ENCODE measurements at places on chromosomes 11 and 22.

DNA sequence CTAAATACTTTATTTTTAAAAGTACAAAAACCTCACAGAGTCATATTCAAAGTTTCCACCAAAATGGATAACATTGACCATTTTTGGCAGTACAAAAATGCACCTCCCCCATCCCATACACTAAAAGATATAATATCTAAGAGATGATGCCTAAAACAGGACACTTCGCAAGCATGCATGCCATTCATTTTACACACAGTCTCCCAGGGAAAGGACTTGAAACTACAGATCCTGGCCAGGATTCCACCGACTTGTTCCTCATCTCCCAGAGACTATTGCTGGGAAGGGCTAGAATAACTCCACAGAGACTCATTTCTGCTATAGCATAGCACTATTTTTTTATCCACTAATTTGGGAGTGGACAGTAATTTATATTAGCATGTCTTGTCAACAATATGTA, 81.7 kb downstream of the MTNR1B start:
- H3K36me3 ChIP-seq, result no peaks in the 10 kb centered on the region
- no peak overlapping the region for H3K4me3 ChIP-seq
- no peak for DNase-seq
- H3K4me1 ChIP-seq, result no peaks in the 10 kb centered on the region
- H3K27ac ChIP-seq, result no peak overlapping the region

DNA sequence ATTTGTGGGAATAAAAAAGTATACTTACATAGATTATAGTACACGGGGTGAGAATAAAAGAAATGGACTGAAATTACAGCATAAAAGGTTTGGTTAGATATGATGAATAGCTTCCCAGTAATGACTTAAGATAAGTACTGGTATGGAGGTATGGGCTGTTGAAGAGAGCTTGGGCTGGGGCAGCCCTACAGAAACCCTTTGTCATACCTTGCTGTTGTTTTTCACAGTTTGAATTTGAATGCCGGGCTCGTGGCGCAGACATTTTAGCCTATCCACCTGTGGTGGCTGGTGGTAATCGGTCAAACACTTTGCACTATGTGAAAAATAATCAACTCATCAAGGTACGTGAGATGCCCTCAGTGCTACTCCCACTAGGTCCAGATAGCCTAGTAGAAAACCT, 42.3 kb upstream of the RBX1 start:
- DNase-seq, result no peak
- no peak overlapping the region for H3K27ac ChIP-seq
- H3K4me1 ChIP-seq, result no peaks in the 10 kb centered on the region
- H3K36me3 ChIP-seq, result peaks cover 15% of the 10 kb centered on the region
- no peak overlapping the region for H3K4me3 ChIP-seq

DNA sequence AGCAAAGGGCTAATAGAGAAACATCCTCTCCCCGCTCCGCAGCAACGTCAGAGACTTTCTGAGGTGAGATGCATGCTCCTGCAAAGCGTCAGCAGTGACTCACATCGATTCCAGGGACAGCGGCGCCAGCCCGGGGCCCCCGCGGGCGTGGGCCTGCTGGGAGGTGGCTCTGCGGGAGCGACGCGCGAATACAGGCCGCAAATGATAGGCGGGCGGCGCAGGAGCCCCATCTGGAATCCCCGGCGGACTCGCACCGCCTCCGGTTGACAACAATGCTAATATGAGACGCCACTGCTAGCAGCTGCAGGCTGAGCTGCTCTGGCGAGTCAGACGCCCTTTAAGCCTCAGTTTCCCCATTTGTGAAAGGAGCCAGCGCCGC, 557 bp downstream of the RANGAP1 start:
- peak; percentile 69 for DNase-seq
- no peaks in the 10 kb centered on the region for H3K27me3 ChIP-seq
- H3K4me3 ChIP-seq, result peak overlapping the region; percentile 97
- peaks cover 48% of the 10 kb centered on the region for H3K36me3 ChIP-seq

DNA sequence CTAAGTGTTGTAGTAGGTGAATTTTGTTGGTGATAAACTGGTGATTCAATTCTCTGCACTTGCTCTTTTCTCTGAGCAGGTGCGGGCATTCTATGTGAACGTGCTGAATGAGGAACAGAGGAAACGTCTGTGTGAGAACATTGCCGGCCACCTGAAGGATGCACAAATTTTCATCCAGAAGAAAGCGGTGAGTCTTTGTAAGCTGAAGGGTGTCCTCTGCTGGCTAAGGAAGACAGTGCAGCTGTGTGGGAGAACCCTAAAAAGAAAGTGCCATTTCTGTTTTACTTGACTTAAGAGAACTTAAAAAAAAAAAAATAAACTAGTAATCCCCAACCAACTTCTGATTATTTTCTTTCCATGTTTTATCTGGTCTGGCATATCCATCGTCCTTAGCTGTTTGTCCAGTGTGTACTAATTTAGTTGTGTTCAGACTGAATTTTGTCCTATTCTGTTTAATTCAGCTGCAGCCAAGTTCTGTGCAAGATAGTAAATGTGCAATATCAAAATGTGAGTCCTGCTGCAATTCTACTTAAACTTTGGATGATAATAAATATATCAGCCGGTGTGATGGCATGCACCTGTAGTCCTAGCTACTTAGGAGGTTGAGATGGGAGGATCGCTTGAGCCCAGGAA, 29.6 kb downstream of the CAT start:
- no peak overlapping the region for H3K4me3 ChIP-seq
- peaks cover 70% of the 10 kb centered on the region for H3K36me3 ChIP-seq
- no peak overlapping the region for H3K27ac ChIP-seq
- no peaks in the 10 kb centered on the region for H3K4me1 ChIP-seq
- H3K27me3 ChIP-seq, result no peaks in the 10 kb centered on the region

GRCh38 chr11:46216019-46216764, 61.3 kb upstream of the CREB3L1 start:
- H3K27ac ChIP-seq, result no peak overlapping the region
- no peaks in the 10 kb centered on the region for H3K36me3 ChIP-seq
- H3K4me3 ChIP-seq, result no peak overlapping the region
- H3K4me1 ChIP-seq, result no peaks in the 10 kb centered on the region
- no peak for DNase-seq

GRCh38 chr22:49659281-49659923, 168.3 kb downstream of the BRD1 start:
- peaks cover 11% of the 10 kb centered on the region for H3K4me1 ChIP-seq
- H3K27ac ChIP-seq, result no peak overlapping the region
- no peaks in the 10 kb centered on the region for H3K36me3 ChIP-seq
- no peak for DNase-seq

DNA sequence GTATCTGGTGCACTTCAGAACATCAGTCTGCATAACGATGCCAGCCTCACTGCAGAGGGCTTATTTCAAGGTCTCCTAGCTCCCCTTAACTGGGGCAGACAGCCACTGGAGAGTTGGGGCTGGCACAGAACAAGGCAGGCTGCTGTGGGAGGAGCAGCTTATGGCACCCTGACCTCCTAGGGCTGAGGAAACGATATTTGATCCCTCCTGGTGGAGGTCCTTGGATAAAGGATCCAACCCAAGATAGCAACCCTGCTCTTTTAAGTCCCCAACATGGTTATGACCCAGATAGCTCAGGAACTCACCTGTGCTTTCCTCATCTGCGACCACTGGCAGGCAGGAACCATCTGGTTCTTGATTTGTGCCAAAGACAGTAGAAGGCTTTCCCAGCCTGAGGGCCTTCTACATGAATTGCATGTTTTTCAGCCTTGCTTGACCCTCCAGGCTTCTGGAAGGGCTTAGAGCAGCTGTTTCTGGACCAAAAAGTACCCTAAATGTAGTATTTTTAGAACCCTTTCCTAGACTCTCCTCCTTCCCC, 2.8 kb downstream of the TMEM109 start:
- H3K36me3 ChIP-seq, result peaks cover 43% of the 10 kb centered on the region
- no peak overlapping the region for H3K27ac ChIP-seq
- DNase-seq, result no peak
- no peaks in the 10 kb centered on the region for H3K27me3 ChIP-seq
- no peak overlapping the region for H3K4me3 ChIP-seq

DNA sequence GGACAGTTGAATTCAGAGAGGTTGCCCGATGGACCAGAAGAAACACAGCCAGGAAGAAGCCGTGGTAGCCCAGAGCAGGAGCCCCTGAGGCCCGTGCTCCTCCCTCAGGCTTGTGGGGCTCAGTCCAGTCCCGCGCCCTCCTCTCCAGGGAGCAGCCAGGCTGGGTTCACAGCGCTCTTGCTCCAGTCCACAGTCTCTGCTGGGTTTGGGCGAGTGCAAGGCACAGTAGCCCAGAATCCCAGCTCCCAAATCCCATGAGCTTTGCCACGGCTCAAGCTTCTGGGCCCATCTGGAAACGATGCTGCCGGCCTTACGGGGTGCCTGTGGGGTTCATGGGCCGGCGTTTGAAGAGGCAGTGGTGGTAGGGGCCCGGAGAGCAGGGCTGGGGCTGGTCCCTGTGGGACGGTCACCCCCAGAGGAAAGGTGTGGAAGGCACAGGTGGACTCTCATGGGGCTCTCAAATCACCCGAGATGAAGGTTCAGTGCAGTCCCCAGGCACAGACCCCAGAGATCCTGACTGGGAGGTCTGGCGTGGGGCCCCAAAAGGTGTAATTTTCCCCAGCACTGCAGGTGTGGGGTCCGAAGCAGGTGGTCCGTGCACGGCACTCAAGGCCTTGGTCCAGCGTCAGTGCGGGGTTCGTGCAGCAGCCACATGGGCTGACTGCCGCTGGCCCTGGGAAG, 30.6 kb upstream of the ATXN10 start:
- peaks cover 26% of the 10 kb centered on the region for H3K4me1 ChIP-seq
- peaks cover 17% of the 10 kb centered on the region for H3K27me3 ChIP-seq
- DNase-seq, result no peak
- H3K36me3 ChIP-seq, result no peaks in the 10 kb centered on the region
- no peak overlapping the region for H3K27ac ChIP-seq
- H3K4me3 ChIP-seq, result no peak overlapping the region

DNA sequence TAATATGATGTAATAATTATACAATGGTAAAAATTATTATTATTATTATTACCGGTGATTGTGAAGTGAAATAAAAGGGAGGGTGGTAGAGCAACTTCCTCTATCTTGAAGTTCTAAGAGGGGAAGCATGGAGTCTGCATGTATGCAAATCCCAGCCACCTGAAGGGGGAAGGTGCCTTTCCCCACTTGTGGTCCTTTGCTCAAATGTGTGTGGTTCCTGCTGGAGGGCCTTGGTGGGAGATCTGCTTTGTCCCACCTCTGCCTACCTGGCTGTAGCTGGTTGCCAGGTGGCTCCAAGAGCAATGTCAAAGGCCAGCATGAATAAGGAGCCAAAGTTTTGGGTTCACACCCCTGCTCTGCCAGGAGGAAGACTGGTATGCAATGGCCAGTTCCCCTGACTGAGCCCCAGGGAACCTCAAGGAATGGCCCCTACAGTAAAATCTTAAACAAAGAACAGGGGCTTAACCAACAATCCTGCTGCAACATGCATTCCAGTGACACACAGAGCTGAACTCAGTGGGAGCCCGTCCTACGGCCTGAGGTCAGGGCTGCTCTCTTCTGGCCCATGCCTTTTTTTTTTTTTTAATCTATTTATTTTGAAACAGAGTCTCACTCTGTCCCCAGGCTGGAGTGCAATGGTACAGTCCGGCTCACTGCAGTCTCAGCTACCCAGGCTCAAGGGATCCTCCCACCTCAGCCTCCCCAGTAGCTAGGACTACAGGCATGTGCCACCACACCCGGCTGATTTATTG, 8.5 kb downstream of the TMEM132A start:
- H3K27ac ChIP-seq, result no peak overlapping the region
- H3K4me1 ChIP-seq, result no peaks in the 10 kb centered on the region
- no peak for DNase-seq
- no peaks in the 10 kb centered on the region for H3K36me3 ChIP-seq

DNA sequence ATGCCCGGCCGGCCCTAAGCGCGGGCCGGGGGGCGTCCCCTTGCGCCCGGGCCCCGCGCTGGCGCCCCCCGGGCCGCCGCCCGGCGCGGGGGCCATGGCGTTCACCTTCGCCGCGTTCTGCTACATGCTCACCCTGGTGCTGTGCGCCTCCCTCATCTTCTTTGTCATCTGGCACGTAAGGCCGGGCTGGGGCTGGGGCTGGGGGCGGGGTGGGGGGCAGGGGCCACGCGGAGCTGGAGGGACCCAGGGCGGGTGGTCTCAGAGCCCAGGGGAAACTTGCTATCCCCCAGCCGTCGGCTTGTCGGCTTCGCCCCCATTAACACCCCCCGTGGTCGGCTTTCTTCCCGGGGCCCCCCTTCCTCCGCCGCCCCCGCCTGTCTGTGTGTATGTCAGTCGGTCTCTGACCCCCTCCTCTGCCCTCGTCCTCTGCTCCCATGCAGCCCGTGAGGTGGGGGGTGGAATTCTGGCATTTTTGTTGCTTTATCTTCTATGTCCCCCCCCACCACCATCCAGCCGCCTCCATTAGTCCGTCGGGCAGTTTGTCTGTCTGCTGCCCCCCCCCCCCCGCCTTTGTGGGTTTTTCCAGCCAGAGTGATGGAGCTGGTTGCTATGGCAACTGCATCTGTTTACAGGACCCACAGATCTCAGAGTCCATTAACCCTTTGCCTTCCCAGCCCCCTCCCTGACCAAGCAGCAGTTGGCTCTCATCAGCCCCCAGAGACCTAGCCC, 552 bp downstream of the CNIH2 start:
- no peaks in the 10 kb centered on the region for H3K27me3 ChIP-seq
- no peak for DNase-seq
- H3K27ac ChIP-seq, result no peak overlapping the region
- peaks cover 28% of the 10 kb centered on the region for H3K36me3 ChIP-seq

GRCh38 chr11:9143721-9144120, 52.3 kb upstream of the SCUBE2 start:
- no peaks in the 10 kb centered on the region for H3K27me3 ChIP-seq
- no peak overlapping the region for H3K4me3 ChIP-seq
- DNase-seq, result no peak
- no peaks in the 10 kb centered on the region for H3K36me3 ChIP-seq
- no peak overlapping the region for H3K27ac ChIP-seq

- H3K27ac ChIP-seq, result no peak overlapping the region
- no peaks in the 10 kb centered on the region for H3K27me3 ChIP-seq
- peaks cover 76% of the 10 kb centered on the region for H3K36me3 ChIP-seq
These were observed 7.9 kb downstream of the C2CD3 start for GRCh38 chr11:74162681-74163467.

- no peaks in the 10 kb centered on the region for H3K4me1 ChIP-seq
- H3K4me3 ChIP-seq, result no peak overlapping the region
- H3K27me3 ChIP-seq, result no peaks in the 10 kb centered on the region
- no peak overlapping the region for H3K27ac ChIP-seq
- no peaks in the 10 kb centered on the region for H3K36me3 ChIP-seq
These were observed 59.3 kb downstream of the EHF start for GRCh38 chr11:34680206-34680605.

DNA sequence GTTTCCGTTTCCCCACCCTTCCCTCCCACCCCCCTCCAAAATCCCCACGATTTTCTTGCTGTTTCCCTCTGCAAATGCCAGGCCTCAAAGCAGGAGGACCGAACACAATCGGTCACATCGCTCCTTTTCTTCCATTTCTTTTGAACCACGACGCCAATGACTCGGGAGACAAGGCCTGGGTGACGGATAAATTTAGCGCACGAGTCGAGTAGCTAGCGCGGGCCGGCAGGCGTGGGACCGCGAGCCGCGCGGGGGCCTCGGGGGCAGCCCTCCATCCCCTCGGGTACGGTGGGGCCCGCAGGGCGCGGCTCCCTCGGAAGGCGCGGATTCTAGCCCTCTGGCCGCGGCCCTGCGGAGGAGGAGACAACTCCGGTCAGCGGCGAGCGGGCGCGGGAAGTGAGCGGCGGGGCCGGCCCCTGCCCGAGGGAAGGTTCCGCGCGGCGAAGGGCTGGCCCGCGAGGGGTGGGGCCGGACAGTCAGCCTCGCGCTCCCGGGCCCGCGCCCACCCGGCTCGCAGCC, 414 bp downstream of the JOSD1 start:
- DNase-seq, result no peak
- H3K27ac ChIP-seq, result peak overlapping the region; percentile 84
- peaks cover 59% of the 10 kb centered on the region for H3K4me1 ChIP-seq
- peak overlapping the region; percentile 80 for H3K4me3 ChIP-seq
- peaks cover 9% of the 10 kb centered on the region for H3K36me3 ChIP-seq

GRCh38 chr11:34064291-34064690, 12.8 kb downstream of the CAPRIN1 start:
- no peak overlapping the region for H3K27ac ChIP-seq
- DNase-seq, result no peak
- H3K4me3 ChIP-seq, result no peak overlapping the region
- H3K27me3 ChIP-seq, result no peaks in the 10 kb centered on the region
